ENCODE measurements at places on chromosomes 7 and 10.

- DNase-seq, result no peak
Observed at GRCh38 chr10:91976317-91977051, 52.9 kb downstream of the BTAF1 start.

- no peak for DNase-seq
Observed at GRCh38 chr10:73584737-73585136, 6.4 kb downstream of the USP54 start.

DNA sequence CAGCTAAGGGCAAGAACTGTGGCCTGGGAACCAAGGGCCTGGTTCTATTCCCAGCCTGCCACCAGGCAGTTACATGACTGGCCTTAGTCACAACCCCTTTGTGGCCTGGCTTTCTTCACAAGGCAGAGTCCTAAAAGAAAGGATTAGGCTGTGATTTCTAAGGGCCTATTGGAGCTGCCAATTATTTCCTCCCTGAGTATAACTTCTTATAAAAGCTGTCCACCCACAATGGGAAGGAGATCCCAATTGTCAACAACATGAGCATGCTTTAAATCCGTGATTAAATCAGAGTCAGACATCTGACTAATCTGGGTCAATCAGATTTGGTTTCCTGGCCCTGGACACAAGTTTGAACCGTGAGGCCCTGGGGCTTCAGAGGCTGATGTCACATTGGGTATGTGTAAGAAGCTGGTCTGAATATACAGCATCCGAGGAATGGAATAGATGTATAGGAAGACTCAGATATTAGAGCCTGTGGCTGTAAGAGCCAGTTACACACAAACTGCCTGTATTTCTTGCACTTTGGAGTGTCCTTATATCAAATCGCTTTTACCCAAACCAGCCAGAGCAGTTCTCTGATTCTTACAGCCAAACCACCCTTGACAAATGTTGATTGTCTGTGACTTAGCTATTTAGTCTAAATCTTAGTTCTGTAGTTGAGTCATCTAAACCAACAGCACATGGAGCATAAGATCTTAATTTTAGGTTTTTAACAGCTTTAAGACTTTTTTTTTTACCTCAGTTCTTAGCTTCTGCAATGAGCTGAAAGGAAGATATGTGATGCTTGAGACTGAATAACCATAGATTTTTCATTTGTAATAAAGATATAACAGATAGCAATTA is 61.3 kb downstream of the ABCB4 start:
- peak; percentile 69 for DNase-seq

- DNase-seq, result no peak
Observed at GRCh38 chr10:43945094-43945730, 296.5 kb upstream of the ZNF32 start.

DNA sequence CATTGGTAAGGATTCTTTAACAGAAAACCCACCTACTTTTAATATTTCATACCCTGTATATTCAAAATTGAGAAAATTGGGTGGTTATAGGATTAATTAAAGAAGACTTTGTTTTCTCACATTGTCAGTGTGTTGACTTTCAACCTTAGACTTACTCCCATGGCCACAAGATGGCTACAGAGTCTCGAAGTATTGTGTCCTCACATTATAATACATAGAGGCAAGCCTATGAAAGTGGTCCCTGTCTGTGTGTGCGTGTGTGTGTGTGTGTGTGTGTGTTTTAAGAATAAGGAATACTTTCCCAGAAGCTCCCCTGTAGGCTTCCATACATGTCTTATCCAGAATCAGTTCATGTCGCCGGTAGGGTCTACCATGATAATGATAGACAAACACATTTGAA is 180.0 kb downstream of the PHF14 start:
- DNase-seq, result no peak

GRCh38 chr10:122149561-122150505 is 121.3 kb upstream of the BTBD16 start:
- peak; percentile 91 for DNase-seq

- DNase-seq, result no peak
Observed at GRCh38 chr10:61887772-61888171, 13.7 kb upstream of the ARID5B start.

DNA sequence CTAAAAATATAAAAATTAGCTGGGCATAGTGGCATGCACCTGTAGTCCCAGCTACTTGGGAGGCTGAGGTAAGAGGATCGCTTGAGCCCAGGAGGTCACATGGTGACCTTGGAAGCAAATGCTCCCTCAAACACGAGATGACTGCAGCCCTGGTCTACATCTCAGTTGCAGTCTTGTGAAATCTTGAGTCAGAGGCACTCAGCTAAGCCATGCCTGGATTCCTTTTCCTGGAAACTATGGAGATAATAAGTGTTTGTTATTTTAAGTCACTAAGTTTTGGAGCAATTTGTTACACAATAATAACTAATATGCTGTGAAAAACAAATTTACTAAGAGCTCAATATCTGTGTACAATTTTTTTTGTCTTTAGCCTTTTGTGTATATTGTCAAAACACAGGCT is 284.3 kb upstream of the KAT6B start:
- peak; percentile 93 for DNase-seq

DNA sequence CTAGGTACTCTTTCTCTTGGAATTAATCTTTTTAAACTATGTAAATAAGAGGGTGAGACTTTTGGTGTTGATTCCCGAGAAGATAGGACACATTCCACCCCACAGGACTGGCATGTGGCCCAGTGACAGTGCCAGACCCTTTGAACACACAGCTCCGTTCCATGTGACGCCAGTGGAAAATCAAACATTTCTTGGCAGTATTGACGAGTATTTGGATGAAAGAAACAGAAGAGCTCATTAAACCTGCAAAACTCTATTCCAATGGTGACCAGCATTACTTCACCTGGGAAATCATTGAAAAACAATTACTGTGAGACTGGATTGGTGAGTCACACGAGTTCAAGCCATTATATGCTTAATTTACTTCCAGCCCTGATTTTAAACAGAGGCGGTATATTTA is 25.8 kb downstream of the AKR1E2 start:
- DNase-seq, result peak; percentile 46

DNA sequence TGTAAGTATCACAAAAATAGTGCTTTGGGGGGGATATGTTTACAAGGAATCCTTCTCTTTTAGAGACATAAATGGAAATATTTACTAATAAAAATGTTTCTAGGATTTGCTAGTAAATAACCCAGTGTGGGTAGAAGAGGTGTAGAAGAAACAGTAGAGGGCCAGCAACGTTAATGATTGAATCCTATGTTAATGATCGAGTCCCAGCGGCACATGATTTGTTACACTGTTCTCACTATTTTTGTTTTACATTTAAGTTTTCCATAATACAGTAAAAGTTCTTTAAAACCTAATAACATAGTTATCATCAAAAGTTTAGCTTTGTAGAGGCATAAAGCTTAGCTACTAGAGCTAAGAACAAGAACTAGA is 66.0 kb downstream of the UBE2H start:
- DNase-seq, result no peak

DNA sequence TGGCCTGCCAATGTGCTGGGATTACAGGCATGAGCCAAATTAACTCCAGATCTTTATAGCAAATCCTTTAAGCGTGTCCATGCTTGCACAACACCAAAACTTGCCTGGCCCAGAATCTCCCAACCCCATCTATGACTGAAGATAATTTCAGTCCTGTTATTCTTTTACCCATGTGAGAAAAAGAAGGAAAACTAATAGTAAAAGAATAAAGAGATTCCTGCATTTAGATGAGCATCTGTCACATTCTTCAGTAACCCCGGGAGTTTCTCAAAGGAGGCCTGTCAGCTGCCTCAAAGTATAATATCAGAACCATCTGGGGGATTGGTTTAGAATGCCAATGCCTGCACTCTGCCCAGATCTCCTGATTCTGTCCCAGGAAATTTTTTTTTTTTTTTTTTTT is 158.1 kb upstream of the KMT2E start:
- no peak for DNase-seq

DNA sequence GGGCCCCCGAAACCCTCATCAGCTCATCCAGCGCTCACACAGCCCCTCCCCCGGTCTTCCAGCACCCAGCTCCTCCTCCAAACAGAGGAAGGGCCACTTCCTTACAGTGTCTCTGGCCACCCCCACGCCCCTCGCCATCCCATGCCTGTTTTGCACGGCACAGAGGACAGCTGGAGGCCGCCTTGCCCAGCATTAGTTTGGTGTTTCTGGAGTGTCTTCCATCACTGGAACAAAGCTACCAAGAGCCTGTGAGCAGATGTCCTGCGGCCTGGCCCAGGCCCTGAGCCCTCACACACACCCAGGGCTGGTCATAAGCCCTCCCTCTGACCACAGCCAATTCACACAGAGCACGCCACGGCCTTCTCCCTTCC is 82.3 kb downstream of the MAD1L1 start:
- DNase-seq, result no peak

GRCh38 chr7:112263519-112263918 is 57.0 kb downstream of the ZNF277 start:
- DNase-seq, result no peak

DNA sequence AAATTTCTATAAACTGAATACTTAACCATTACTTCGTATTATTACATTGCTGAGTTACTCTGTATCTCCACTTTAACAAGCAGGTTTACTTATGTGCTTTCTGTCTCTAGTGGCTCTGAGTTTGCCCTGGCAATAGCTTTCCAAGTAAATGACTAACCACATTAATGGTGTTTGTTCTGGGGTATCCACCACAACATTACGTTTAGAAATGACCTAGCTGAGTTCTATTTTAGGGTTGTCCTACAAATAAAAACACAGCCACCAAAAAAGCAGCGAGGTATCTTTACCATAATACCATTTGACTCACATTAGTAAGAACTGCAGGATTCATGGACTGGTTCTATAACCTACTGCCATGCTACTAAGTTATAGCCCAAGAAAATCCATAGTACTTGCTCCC is 83.1 kb downstream of the HIBADH start:
- DNase-seq, result no peak

- DNase-seq, result no peak
Observed at GRCh38 chr7:35680403-35681013, 14.4 kb downstream of the HERPUD2 start.

DNA sequence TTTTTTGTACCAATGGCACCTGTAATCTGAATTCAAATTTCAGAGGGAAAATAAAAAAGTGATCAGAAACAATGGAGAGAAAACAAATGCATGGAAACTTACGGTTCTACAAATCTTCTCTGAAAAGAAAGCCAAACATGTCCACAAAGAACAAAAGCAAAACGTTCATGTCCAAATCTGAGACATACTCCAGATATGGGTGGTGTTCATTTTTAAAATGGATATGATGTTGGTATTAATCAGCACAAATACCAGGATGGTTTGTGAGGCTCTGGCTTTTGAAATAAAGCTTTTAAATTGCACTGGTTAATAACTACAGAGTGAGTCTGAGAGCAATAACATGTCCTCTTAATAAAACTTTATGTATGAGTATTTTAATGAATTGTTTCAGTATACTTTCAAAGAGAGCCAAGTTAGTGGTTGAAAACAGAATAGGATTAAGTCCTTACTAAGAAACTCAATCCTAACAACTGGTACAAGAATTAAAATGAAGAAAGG is 366.4 kb downstream of the INHBA start:
- DNase-seq, result peak; percentile 69
